ENCODE measurements at places on chromosomes 6 and 20. TPM values are rescaled to one million over a fixed set of nuclear protein-coding genes. Genes with fewer than 3 reads are reported as not detected.
A peak's percentile ranks its signal among the peaks of the same experiment; 100 is the strongest.

MAP3K4 gene
- 49.3 TPM for total RNA-seq

GRCh38 chr20:1389703-1390580, 2.9 kb downstream of the FKBP1A start:
- no peak for DNase-seq

DNA sequence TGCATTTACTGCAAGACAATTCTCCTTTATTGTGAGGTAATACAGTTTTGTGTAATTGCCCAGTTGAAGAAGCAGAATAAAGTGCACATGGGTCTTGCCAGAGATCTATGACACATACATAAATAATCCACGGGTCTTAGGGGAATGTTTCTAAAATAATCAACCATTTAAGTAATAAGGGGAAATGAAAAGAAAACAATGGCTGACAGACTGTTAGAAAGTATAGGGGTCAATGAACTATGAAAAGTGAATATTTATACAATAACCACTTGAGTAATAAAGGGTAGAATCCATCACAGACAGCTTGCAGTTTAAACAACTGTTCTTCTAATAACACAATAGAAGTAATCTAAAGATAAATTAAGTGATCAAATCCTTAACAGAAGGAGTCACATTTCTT, 477.2 kb downstream of the EYS start:
- DNase-seq, result no peak

L3MBTL3 gene
- total RNA-seq, result 4.2 TPM

GRCh38 chr6:80366714-80367113, 260.2 kb downstream of the BCKDHB start:
- no peak for DNase-seq

GRCh38 chr20:51456511-51457509, 85.7 kb downstream of the NFATC2 start:
- DNase-seq, result peak; percentile 89

DNA sequence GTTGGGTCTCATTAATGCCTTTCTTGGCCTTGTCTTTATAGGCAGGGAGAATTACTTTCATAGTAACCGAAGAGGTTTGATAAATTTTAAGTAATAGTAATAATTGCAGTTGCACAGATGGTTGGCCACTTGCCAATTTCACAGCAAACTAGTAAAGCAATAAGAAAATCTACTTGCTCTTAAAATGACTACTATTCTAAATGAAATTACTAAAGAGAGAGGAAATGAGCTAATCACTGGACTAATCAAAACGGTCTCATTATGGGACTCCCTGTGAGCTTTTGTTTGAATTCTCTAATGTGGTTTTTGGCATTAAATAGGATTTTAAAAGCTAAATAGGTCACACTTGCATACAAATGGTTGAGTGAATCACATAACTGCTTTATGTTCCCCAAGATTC, 227.4 kb upstream of the PLN start:
- no peak for DNase-seq

DNA sequence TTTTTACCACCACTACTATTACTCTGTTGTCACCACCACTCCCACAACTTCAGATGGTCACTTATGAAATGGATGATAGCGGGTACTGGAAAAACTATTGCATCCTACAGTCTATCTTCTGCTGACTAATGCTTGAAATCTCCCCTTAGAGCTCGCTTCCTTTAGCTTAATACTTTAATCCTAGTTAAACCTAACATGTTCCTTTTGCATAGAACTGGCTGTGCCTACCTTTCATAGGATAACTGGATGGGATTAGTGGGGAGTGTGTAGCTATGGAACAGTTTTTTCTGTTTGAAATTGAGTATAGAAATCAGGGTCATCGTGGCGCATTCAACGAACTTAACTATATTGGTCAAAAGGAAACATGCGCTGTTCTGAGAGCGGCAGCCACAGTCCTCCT, 294.7 kb downstream of the FARS2 start:
- DNase-seq, result no peak

SMOC2 gene
- 0.13 TPM for total RNA-seq

FUCA2 gene
- total RNA-seq, result 68.1 TPM

SRSF12 gene
- total RNA-seq, result 0.28 TPM

SLC35B2 gene
- 105 TPM for total RNA-seq

GRCh38 chr20:49909499-49910339, 5.6 kb downstream of the SPATA2 start:
- DNase-seq, result no peak

- DNase-seq, result no peak
Measured at GRCh38 chr20:62572980-62573379, 69.3 kb upstream of the SLCO4A1 start.
